Kidney epithelial cell (primary cell): ENCODE measurements at places on chromosomes 2 and 18. TPM values are rescaled to one million over a fixed set of nuclear protein-coding genes. Genes with fewer than 3 reads are reported as not detected.

GRCh38 chr2:158904627-158905177 lies 63.7 kb upstream of the TANC1 start:
- no peak for DNase-seq

TMEM247 gene
- total RNA-seq = not detected in 2 replicates

- DNase-seq = no peak
These were observed 21.8 kb upstream of the RPIA start for GRCh38 chr2:88669482-88670214.

DNA sequence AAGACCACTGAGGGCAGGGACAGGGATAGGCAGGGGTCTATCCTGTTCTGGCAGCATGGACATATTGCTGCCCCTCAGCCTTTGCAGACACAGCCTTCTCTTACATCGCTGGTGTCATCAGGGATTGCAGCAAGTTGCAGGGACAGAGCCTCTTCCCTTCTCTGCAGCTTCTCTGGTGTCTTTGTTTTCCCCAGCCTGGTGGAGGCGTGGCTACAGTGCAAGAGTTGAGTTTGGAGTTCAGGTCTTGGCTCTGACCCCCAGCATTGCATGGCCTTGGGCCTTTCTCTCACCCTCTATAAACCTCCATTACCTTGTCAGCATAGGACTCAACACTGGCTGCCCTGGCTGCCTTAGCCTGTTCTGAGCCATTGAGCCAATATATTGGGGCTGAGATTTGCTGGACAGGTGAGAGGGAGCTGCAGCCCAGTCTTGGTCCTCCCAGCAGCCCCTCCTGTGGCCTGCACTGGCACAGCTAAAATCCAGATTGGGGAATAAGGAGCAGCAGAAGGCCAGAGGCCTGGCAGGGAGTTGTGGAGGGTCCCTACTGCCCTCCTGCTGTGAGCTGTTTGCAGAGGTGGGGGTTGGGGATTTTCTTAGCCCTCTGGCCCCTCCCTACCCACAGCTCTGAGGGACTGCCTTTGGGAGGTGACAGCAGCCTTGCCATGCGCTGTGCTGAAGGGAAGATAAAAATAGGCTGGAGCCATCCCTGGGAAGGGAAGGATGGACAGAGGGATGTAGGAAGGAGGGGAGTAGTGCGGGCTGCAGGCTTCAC lies 22.8 kb downstream of the EHD3 start:
- no peak for DNase-seq

DNA sequence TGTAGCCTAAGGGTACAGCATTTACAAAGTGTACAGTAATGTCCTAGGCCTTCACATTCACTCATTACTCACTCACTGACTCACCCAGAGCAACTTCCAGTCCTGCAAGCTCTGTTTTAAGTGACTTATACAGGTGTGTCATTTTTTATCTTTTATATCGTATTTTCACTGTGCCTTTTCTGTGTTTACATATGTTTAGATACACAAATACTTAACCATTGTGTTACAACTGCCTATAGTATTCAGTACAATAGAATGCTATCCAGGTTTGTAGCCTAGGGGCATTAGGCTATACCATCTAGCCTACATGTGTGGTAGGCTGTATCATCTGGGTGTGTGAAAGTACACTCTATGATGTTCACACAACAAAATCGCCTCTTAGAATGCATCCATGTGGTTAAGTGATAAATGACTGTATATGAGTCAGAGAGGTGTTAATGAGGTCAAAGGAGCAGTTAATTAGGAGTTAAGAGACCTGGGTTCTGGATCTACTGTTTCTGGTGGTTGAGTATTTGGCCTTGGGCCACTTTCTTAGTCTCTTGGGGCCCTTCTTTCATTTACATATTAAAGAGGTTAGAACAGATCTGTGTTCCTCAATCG lies 149.1 kb downstream of the GREB1L start:
- DNase-seq = peak; percentile 78

DNA sequence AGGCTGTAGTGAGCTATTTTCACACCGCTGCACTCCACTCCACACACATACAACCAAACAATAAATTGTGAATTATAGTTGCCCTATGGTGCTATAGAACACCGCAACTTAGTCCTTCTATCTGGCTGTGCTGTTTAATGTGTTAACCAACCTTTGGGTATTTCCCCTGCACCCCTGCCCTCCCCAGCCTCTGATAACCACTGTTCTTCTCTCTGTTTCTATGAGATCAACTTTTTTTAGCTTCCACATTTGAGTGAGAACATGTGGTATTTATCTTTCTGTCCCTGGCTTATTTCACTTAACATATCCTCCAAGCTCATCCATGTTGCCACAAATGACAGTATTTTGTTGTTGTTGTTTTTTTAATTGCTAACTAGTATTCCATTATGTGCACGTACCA lies 32.5 kb downstream of the TET3 start:
- no peak for DNase-seq

DOCK10 gene
- 1.2 and 5.0 TPM in 2 replicates for total RNA-seq

GRCh38 chr2:47087051-47087450 lies 68.1 kb downstream of the STPG4 start:
- no peak for DNase-seq

GRCh38 chr2:107932979-107933378 lies 53.3 kb upstream of the SLC5A7 start:
- DNase-seq = no peak

GRCh38 chr2:204436230-204436629 lies 109.0 kb upstream of the PARD3B start:
- DNase-seq = no peak

DNA sequence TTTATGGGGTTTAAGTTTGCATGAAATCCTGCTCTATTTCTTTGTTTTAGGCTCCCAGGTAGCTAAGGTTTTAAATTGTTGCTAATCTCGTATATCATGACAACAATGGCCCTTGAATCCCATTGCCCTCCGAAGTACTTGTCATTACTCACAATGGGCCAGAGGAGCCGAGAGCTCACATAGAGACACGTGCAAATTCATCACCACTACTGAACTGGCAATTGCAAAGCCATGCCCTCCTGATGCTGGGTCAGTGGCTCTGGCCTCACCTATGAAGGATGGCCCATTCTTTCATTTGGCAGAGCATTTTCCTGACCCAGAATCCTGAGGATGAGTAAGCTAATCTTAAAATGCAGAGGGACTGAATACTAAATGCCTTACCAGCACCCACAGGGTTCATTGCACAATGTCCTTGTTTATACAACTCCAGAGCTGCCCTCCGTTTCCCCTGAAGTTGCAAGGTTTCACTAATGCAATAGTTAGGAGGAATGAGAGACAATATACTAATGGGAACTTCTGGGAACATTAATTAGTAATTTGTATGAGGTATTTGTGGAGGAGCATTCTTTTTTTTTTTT lies 71.6 kb upstream of the GAREM1 start:
- DNase-seq = peak; percentile 54

LAMA3 gene
- 126 TPM in 2 replicates for total RNA-seq

TRIM43 gene
- total RNA-seq = not detected in 2 replicates

COL5A2 gene
- total RNA-seq = 27.1 TPM in 2 replicates

DNA sequence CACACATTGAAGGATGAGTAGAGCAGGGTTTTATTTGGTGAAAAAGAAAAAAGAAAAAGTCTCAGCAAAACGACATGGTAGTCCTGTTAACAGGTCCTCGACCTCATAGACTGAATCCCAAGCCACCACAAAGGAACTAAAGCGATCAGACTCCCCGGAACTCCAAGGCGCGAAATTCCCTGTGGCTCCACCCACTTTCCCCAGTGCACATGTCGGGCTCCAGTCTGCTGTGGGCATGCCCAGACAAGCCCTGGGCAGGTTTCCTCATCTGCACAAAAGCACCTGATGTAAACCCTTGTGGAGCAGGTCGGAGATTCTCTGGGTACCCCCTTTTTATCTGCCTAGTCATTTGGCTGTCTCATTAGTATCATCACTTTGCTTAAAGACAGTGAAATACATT lies 170.7 kb upstream of the FSIP2 start:
- no peak for DNase-seq

TEKT4 gene
- total RNA-seq = not detected in 2 replicates

DNA sequence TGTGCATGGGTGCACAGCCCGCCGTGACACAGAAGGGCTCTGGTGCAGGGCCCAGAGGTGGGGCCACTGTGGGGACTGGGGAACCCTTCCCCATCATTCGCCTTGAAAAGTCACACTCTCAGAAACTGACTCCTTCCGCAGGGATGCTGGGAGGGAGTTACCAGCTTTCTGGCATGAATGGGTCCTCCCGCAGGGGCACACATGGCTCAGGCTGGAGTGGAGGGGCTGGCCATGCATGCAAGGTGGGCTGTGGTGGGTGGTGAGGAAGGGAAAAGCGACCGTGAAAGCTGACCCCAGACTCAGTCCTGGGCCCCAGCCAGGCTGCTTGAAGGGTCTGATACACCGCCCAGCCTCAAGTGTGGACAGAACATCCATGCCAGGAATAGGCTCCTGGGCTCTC lies 201.1 kb downstream of the TNS1 start:
- DNase-seq = no peak

NAT8 gene
- total RNA-seq = not detected in 2 replicates

GRCh38 chr2:163717993-163718680 lies 17.7 kb downstream of the FIGN start:
- no peak for DNase-seq

GRCh38 chr2:69741229-69741574 lies 732 bp upstream of the ANXA4 start:
- no peak for DNase-seq

DNA sequence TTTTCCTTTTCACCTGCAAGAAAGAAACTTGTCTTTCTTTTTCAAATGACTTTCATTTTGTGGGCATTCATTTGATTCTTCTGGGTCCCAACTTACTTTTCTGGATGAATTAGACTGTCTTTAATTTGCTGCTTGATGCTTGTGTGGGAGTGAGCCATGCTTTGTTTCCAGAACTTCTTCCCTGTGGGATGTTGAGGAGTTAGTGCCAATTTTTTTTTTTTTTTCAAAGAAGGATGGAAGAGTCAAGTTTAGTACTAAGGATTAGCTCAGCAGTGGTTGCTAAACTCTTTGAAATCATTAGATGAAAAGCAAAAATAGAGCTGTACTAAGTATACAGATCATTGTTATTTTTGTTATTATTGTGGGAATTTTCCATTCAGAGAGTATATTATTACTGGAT lies 17.2 kb upstream of the KCTD1 start:
- no peak for DNase-seq

DNA sequence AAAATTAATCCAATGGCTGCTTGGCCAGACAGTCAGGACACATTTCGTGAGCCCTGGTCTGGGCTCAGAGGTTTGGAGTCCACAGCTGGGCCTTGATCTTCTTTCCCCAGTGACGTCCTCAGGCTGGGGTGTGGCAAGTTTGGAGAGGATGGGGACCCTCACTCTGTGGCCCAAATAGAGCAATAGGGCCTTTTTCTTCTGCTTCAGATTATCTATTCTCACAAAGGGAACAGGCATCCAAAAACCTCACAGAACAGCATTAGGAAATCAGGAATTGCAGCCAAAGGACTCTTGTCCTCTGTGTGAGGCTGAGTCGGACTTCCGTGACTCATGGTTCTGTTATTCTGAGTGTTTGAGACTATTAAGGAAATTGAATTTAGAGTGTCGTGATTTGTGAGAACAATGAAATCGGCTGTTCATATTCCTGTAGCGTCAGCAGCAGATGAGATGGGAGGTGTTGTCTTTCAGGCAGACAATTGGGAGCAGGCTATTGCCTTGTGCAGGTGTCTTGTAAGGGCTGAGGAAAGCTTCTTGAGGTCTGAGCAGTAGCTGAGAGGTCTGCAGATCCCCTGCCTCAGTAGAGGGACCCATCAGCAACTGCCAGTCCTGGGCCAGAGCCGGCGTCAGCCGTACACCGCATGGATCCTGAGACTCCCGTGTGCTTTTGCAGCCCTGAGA lies 113.8 kb downstream of the SH3RF3 start:
- peak; percentile 70 for DNase-seq

DNA sequence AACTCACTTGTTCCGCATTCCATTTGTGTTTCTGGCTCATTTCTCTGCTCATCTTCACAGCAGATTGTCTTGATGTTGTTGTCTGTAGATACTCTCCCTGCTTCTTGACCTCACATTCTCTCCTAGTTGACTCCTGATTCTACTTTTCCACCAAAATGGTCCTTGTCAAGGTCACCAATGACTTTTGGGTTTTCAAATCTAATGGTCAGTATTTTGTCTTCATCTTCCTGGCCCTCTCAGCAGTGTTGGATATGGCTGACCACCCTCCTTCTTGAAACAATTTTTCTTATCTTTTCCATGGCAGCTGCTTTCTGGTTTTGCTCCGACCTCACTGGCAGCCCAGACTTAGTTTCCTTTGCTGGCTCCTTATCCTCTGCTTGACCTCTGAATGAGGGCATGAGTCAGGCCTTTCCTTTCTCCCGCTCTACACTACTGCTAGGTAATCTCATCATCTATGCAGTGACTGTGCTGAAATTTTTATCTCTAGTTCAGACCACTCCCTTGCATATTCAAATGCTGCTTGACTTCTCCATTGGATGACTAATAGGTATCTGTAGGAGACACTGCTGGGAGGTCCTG lies 386.6 kb upstream of the SPRED2 start:
- DNase-seq = no peak
